Dorsolateral prefrontal cortex (tissue), 122 donors: ENCODE measurements at places on chromosomes 3 and 15.

DNA sequence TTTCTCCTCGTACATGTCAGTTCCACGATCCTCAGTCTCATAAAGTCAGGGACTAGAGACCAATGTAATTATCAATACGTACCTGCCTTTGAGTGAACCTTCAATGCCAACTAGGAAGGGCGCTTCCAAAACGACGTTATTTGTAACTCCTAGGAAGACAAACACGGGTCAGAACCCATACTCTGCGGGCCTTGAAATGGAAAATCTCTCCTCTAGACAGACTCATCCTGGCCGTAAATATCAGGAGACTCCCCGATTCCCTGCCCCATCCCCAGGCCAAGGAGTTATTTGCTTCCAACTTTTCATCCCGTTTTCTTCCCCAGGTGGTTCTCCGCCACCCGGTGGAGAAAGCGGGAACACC is 578 bp downstream of the OIP5 start:
- DNase-seq = peak; percentile 54

DNA sequence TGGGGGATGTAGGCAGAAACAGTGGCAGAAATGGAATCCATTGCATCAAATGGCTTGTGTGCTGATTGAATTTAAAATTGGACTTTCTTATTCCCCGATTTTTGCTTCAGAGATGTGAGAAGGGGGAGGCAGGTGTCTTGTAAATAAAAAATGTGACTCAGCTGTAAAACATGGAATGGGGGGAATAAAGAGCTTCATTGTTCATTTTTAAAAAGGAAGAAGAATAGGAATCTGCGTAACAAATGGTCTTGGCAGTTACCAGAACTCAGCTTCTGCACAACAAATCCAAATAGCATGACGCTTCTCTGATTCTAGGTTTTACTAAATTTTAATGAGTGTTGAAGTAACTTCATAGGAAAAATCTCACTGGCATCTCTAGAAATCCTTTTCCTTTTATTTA is 323.9 kb upstream of the GBE1 start:
- no peak for DNase-seq

DNA sequence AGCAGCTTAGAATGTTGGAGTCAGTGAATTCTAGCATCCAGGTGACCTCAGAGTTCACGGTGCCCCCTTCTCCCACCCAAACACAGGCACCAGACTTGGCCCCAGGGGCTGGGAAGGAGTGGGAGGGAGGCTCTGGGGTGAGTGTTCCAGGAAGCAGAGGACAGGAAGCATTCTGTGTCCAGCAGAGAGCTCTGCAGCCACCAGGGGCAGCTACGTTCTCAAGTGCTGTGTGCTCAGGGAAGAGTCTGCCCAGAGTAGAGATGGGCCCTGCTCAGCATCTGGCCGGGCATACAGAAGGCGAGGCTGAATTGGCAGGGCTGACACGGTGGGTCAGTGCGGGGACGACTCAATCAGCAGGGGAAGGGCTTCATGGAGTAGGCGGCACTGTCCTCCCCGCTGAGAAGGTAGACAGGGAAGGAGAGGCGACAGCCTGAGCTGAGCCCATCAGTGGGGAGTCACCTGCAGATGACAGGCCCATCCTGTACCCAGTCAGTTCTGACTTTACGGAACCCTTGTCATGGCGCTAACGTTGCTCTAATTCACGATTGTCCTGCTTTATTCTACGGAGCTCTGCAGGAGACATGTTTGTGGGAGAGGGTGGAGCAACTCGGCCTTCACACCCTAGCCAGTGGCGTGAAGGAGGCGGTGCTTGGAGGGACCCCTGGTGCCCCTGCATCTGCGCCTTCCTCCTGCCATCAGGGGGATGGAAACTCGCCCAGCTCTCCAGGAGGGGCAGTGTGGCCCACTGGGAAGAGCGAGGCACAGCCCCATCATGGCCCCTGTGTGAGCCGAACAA is 82.2 kb downstream of the C3orf70 start:
- DNase-seq = no peak

GRCh38 chr3:23573827-23574226 is 231.9 kb upstream of the UBE2E1 start:
- no peak for DNase-seq

DNA sequence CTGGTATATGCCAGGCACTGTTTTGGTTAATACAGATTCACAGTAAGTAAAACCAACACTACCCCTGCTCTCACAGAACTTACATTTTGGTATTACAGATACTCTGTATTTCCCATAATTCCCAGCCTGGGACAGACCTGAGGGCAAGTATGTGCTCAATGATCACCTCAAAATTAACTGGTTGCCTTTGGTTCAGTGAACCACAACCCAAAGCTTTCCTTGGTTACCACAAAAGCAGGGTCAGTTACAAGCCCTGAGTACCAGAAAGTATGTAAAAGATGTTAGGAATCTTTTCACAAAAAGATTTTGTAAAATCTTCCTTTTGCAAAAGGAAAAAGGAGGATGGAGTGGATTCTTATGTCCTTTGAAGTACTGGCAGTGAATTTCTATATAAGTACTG is 72.2 kb upstream of the GUCA1C start:
- no peak for DNase-seq

GRCh38 chr3:137294839-137295238 is 337.1 kb downstream of the IL20RB start:
- no peak for DNase-seq

- no peak for DNase-seq
These were observed 34.5 kb downstream of the KBTBD12 start for GRCh38 chr3:127949446-127950055.

- DNase-seq = no peak
These were observed 46.4 kb upstream of the CAPN7 start for GRCh38 chr3:15159501-15160136.

- no peak for DNase-seq
These were observed 583 bp downstream of the EAF1 start for GRCh38 chr3:15427981-15428380.

DNA sequence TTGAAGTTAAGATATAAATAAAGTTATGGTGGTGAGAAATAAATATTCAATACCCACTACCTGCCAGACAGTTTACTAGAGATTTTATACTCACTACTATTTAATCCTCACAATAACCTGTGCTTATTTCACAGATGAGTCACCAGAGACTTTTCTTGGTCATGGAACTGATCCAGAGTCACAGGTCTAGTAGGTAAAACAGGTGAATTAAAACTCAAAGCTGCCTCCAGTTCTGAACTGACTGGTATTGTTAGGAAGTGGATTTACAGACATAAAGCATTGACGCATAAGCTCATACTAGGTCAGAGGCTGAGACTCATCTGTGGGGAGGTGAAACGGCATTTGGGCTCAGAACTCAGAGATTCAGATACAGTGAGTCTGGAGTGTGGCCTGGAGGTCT is 1009.9 kb downstream of the AGBL1 start:
- DNase-seq = no peak

GRCh38 chr15:40506964-40507571 is 36.3 kb downstream of the CHST14 start:
- DNase-seq = peak; percentile 58

GRCh38 chr3:149579838-149580542 is 77.8 kb downstream of the WWTR1 start:
- no peak for DNase-seq

GRCh38 chr3:1506090-1506489 is 413.3 kb downstream of the CNTN6 start:
- DNase-seq = no peak

DNA sequence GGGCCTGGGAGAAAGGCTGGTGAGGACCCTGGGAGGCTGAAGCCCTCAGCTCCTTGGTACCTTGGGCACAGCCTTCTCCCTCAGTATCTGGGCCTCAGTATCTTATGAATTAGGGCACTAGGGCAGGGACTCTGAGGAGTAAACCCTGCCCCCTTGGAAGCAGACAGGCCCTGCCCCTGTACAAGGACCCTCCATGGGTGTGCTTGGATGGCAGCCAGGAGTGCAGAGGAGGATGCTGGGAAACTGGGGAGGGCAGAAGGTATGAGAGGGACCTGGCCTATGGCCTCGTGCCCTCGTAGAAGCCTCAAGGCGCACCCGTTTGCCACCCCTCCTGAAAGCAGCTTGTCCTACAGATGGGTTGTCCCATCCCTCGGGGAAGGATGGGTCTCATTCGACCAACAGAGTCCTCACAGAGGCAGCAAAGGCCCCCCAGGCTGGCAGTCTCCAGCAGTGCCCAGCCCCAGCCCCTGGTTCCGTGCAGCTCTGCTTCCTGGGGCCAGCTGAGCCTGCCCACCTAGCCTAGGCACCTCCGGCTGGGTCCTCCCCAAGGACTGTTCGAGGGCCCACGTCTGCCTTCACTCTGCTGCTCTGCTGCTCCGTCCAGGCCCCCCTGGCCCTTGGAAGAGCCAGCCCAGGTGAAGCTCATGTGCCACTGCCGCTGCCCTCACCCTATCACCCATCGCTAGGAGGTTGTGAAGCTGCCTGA is 15.3 kb upstream of the SEMA3F start:
- DNase-seq = no peak

DNA sequence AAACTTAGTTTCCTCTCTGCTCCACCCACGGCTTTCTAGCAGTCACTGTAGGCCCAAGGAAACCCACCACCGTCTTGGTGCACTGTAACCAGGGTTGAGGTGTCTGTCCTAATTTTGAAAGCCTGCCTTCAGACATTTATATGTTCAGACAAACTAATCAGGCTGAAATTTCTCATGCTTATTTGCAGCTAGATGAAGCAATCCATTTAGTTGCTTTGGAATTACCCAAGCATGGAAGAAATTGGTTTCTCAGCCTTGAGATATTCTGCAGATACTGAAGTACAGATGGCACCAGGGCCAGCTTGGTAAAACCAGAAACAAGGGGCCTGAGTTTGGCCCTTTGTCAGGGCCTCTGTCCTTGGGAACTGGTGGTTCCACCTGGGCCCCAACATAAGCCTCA is 105.4 kb downstream of the CACNA1D start:
- no peak for DNase-seq

DNA sequence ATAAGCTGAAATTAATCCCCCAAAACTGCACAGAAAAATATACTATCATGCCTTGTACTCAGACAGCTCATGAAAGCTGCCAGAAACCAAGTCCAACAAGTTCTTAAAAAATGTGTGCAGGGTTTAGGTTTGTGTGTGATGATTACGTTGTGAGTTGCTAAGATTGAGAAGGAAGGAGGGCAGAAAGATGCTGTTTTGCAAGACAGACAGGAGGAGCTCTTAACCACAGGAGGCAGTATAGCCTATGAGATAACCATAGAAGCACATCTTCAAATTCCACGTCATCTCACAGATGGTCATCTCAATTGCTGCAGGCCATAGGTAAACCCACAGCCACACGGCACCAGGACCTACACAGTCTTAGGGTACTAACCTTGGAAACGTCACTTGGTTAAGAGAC is 191.9 kb downstream of the STT3B start:
- DNase-seq = no peak

DNA sequence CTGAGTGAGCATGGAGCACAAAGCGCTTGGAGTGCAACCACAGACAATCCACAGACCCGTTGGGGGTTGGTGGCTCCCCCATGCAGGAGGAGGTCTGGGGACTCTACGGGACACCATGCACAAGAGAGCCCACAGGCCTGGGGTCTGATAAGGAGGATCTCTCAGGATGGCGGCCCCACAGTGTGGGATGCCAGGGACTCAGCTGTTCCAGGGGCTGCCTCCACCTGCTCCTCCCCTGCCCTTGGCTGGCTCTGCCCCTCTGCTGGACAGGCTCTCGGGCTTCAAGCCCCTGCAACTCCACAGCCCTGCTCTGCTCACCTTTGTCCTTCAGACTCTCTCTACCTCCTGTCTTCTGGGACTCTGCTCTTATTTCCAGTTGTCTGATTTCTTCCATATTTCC is 184.5 kb upstream of the CHRNA7 start:
- DNase-seq = no peak

GRCh38 chr15:71072423-71072822 is 42.8 kb upstream of the THSD4 start:
- no peak for DNase-seq

DNA sequence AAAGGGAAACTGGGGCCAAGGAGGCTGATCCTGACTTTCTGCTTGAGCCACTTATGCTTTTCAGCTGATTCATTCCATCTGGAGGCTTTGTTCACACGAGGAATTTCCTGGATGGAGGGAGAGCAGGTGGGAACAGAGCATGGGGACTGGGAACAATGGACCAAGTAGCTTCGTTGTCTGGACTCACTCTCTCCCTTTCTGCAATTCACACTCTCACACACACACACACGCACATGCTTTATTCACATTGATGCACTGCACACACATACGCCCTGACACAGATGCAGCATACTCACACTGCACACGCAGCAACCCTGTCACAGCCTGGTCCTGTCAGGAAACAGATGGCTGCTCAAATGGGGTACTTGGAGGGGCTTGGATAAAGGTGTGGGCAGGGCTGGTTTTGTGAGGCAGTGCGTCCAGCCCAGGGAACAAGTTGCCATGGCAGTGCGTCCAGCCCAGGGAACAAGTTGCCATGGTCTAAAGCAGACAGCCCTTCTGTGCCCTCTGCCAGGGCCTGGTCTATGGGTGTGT is 19.8 kb upstream of the CHCHD6 start:
- DNase-seq = no peak

GRCh38 chr3:9946112-9947024 is 5.8 kb downstream of the PRRT3 start:
- DNase-seq = peak; percentile 71

GRCh38 chr15:46956456-46956855 is 760.8 kb upstream of the SEMA6D start:
- DNase-seq = no peak

DNA sequence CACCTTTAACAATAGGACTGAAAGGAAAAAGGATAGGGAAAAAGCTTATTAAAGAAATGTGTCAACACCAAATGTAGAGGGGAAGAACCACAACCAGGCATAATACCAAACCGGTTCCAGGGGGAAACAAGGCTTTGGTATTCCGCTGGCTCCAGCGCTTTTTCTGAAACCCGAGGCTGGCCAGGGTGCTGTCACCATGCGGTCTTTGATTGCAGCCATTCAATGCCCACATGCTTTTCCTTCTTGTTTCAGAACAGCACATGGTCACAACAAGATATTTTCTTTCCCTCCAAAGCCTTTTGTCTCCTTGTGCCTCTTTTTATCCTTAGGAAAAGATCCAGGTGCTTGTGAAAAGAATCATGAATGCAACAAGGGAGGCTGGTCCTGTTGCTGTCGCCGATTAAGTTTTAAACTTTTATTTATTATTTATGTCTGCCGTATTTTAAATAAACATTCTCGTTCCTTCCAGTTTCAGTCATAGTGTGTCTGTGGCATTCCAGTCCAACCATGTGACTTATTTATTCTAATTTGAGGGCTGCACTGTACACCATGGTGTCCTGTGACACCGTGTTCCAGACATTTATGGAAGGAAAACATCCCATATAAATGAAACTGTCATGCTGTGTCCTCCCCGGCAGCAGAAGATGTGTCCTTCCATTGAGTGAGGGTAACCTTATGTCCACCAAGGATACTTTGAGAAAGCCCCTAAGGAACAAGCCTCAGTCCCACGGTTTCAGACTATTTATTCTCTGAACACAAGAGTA is 41.1 kb downstream of the CCK start:
- DNase-seq = no peak

GRCh38 chr3:99799422-99799821 is 18.2 kb upstream of the CMSS1 start:
- DNase-seq = no peak

DNA sequence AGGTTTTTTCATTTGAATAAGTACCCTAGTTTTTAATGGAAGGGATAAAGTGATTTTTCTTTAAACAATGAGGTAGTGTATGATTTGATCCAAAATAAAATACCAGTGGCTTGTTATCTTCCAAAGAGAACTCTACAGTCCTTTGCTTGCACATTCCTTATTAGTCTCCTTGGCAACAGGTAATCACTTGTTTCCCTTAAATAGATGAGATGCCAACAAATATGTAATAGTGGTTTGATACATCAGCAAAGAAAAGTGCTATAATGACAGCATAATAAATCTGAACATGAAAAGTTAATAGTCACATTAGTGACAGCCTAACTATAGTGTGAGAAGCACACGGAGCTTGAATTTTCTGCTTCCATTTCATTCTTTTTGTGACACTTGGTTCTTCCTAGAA is 360.2 kb downstream of the ZNF385D start:
- no peak for DNase-seq
